ENCODE measurements at places on chromosomes 4 and X. TPM values are rescaled to one million over a fixed set of nuclear protein-coding genes. Genes with fewer than 3 reads are reported as not detected.
A peak's percentile ranks its signal among the peaks of the same experiment; 100 is the strongest.

DNA sequence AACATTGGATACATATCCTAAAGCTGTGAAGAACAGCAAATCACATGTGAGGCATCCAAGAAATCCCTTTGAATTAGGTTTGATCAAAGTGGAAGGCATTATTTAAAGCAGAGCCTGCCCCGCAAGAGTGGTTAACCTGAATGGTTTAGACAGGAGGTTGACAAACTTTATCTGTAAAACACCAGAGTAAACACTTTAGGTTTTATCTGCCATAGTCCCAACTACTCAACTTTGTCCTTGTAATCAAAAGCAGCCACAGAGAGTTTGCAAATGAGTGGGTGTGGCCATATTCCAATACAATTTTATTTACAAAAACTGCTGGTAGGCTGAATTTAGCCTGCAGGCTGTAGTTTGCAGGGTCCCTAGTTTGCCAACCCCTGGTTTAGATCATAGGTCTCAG is 25.2 kb upstream of the FGFBP2 start:
- DNase-seq = no peak

DNA sequence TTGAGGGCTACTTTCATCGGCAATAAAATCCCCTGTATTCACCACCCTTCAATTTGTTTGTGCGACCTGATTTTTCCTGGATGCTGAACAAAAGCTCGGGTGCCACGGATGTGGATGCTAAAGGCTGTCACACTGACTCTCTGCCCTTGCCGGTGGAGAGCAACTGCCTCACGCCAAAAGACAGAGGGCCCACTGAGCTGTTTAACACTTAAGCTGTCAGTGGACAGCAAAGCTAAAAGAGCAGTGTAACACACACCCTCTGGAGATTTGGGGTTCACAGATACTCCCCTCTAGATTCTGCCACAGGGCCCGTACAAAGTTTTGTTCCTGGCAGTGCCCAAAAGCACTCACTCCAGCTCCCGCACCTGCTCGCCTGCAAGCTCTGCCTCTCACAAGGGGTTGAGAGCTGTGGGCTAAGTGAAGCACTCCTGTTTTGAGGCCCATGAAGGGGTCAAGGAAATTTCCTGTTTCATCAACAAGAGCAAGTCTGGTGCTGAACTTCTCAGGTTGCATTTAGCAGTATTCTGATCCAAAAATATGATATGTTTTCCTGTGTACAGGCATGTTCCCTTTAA is 1571.9 kb downstream of the ADGRL3 start:
- no peak for DNase-seq

Gene CDK16
- total RNA-seq = 49.1 TPM

DNA sequence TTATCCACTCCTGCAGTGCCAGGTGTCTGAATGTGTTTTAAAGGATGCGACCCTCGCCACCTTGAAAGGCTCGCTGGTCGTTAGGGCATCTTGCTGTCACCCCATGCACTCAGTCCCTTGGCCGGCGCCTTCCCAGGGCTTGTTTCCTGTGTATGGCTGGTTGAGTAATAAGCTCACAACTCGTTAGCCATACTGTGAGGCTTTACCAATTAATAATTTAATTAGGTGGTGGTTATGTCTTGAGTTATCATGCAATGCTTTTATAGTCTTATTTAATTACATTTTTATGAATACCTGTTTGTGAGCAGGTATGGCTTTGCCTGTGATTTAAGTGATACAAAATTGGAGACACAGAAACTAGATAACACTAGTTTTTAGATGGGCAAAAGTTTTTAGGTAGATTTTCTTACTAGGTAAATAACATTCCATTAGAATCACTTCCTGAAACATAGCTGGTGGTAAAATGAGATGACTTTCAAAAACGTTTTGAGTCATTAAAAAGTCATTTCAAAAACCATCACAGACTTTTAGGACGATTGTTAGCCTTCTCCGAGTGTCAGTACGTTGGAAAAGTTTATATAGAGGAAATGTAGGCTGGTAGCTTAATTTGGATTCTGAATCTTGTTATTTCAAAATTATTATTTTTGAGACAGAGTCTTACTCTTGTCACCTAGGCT is 18.2 kb downstream of the PTTG2 start:
- no peak for DNase-seq

Gene SLC39A8
- 25.3 TPM for total RNA-seq

- DNase-seq = no peak
Observed at GRCh38 chr4:878796-879728, 53.1 kb downstream of the GAK start.

GRCh38 chrX:131359611-131360010 is 70.5 kb upstream of the IGSF1 start:
- DNase-seq = no peak

DNA sequence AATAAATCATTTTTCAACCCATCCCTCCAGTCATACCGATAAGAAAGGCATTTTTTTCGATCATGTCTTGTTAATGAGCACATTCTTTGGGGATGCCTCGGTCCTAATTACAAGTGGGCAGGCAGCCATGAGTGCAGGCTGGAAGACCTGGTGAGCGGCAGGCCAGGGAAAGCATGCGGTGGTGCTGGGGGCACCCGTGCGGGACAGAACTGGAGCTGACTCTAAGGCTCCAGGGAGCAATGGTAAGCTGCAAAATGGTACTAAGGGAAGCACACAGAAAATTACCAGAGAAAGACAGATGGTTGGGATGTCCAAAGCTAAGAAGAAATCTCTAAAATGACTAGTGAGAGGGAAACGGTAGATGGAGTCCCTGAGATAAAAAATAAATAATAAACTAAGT is 411.0 kb upstream of the AGA start:
- DNase-seq = no peak

Gene LDB2
- total RNA-seq = 142 TPM

GRCh38 chr4:154344686-154345085 is 146.9 kb downstream of the DCHS2 start:
- no peak for DNase-seq

Gene SAGE1
- not detected for total RNA-seq

GRCh38 chr4:106289737-106290136 is 26.3 kb downstream of the TBCK start:
- no peak for DNase-seq

Gene PDCL2
- total RNA-seq = not detected

Gene CLDN2
- not detected for total RNA-seq

- no peak for DNase-seq
Observed at GRCh38 chr4:30722359-30723200, 2.4 kb downstream of the PCDH7 start.

Gene GEMIN8
- 15.0 TPM for total RNA-seq

Gene KLKB1
- total RNA-seq = 1.5 TPM

Gene CFAP97
- 59.8 TPM for total RNA-seq

DNA sequence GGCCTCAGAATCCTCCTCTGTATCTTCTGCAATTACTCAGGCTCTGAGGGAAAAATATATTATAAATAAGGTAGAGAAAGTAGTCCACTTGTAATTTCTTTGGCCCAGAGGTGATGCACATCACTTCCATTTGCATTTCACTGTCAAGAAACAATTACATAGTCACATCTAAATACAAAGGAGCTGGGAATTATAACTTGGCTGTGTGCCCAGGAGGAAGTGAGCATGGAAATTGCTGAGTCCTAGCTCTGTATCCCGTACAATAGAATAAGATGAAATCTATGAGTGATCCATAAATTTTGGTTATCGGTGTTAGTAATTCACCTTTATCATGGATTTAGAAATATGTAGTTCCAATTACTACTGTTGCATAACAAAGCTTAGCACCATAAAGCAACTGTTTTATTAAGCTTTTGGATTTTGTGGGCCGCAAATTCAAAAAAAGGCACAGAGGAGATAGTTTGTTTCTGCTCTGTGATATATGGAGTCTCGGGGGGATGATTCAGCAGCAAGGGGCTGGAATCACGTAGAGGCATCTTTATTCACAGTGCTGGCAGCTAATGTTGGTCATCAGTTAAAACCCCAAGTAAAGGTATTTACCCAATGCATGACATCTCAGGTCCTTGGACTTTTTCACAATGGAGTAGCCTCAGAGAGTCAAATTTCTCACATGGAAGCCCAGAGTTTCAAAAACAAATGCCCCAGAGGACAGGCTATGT is 241.4 kb upstream of the GALNT7 start:
- DNase-seq = no peak

DNA sequence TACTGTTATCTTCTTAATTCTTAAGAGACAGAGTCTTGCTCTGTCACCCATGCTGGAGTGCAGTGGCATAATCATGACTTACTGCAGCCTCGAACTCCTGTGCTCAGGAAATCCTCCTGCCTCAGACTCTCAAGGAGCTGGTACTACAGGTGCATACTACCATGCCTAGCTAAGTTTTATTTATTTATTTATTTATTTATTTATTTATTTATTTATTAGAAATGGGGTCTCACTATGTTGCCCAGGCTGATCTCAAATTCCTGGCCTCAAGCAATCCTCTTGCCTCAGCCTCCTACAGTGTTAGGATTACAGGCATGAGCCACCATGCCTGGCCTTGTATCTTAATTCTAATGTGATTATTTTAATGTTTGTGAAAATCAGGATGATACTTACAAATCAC is 125.6 kb downstream of the THOC2 start:
- DNase-seq = no peak

GRCh38 chr4:113695328-113696169 is 66.0 kb downstream of the CAMK2D start:
- no peak for DNase-seq

Gene SPANXN4
- total RNA-seq = not detected

Gene MAGEA4
- not detected for total RNA-seq

GRCh38 chr4:26093551-26093950 is 179.5 kb downstream of the SMIM20 start:
- DNase-seq = no peak

DNA sequence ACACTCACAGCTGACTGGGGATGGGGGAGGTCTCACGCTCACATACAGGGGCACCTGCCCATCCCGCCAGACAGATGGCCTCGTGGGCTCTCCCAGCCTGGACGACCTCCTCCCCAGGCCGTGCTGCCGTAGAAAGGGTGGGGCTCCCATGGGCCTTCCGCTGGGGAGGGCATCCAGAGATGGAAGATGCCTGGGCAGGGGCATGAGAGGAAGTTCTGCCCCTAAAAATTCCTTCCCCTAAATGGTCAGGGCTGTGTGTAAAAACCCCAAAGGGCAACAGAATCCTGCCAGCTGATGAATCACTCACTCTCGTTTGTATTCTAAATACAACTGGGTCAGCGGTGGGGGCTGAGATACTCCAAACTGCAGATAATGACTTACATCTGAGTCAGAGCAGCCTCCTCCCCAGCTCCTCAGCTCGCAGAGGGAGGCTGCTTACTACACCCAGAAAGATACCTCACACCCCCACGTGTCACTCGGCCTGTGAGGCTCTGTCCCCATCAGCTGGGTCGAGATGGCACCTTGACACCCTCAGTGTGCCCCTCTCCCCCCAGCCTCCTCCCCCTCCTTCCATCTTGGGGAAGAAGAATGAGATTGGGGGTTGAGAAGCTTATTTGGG is 10.1 kb downstream of the WDR1 start:
- no peak for DNase-seq

DNA sequence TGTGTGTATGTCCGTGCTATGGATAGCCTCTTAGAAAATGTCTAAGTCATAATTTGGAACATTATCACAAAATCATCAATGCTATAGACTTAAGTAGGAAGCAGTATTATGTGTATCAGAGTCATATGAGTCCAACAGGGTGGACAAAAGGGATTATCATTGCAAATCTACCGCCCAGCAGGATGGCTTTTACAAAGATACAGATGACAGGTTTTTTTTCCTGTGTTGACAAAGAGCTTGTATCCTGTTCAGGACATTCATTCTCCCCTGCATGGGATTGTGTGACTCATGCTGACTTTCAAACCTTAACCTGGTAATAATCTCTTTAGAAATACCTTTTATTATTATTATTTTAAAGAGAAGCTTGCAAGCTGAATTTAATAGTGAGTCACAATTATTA is 310.3 kb upstream of the GNPDA2 start:
- no peak for DNase-seq

GRCh38 chr4:188002751-188003150 is 7.2 kb downstream of the ZFP42 start:
- DNase-seq = no peak

- DNase-seq = peak; percentile 21
Observed at GRCh38 chr4:113436360-113436759, 325.2 kb downstream of the CAMK2D start.

DNA sequence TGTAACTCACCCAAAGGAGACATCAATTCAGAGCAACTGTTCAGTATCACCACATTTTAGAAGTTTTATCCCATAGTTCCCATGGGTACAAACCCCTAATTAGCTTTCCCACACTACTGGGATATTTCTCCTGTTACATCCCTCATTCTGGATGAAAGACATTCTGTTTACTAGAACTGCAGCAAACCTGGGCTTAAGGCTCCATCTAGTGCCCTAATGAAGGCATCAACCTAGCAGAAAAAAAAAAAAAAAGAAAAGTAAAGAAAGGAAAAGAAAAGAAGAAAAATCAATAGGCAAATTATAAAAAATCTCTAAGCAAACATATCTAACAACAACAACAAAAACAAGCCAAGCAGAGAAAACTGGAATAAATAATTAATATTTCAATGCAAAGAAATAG is 133.7 kb upstream of the CPXCR1 start:
- DNase-seq = peak; percentile 4

- DNase-seq = no peak
Observed at GRCh38 chrX:42978655-42979379, 200.9 kb upstream of the PPP1R2C start.

- no peak for DNase-seq
Observed at GRCh38 chrX:16910376-16910775, 36.1 kb upstream of the REPS2 start.

- no peak for DNase-seq
Observed at GRCh38 chr4:153465140-153465539, 1.0 kb upstream of the TMEM131L start.

DNA sequence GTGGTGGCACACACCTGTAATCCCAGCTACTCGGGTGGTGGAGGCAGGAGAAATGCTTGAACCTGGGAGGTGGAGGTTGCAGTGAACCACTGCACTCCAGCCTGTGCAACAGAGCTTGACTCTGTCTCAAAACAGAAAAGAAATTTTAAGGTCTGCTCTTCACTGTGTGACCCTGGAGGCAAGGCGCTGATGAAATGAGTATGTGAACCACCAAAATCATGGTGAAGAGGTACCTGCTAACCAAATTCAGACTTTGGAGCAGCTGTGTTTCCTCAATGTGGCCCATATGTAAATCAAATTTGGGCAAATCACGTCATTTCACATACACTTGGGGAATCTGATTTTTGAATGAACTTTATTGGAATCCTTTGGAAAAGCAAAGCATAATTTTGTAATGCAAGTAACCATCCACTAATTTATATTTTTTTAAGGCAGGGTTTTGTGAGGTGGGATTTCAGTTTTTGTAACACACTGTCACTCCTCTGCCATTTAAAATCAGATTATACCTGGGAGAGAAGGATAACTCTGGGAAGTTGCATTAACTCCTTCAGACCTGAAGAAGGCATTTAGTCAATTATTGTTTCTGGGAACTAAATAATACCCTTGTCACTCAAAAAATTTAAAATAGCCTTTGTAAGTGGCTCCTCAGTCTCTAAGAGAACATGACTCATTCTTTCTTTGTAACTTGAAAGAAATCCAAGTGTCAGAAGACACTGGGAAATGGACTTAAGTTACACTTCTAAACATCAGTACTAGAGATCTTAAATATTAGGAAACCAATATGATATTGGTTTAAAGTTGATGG is 24.0 kb downstream of the DOCK11 start:
- DNase-seq = no peak

- no peak for DNase-seq
Observed at GRCh38 chr4:144611850-144612249, 34.1 kb upstream of the HHIP start.

Gene WDR19
- 43.3 TPM for total RNA-seq

- DNase-seq = no peak
Observed at GRCh38 chr4:118249890-118250289, 102.9 kb downstream of the PRSS12 start.

Data from urinary bladder (tissue), 4 donors.